SHP77 treated with DMSO at 0.1 percent for 48 hours (cell line): ENCODE measurements at places on chromosomes 12 and 14.

DNA sequence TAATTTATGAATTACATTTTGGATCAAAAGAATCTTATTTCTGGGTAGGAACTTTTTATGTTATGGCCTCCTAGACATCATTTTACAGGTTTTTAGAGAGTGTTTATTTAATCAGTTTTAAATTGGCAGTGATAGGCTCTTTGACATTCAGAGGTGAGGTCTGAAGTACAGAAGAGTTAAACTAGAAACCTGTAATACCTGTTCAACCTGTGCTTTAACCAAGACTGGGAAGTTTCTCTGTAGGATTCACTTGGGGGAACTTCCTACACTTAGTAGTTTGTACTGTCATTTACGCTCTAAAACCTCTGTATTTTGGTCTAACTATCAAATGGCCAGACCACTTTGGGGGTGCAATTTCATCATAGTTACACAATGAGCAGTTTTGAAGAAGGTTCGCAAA lies 35.9 kb downstream of the PLEKHA5 start:
- no peak for DNase-seq

DNA sequence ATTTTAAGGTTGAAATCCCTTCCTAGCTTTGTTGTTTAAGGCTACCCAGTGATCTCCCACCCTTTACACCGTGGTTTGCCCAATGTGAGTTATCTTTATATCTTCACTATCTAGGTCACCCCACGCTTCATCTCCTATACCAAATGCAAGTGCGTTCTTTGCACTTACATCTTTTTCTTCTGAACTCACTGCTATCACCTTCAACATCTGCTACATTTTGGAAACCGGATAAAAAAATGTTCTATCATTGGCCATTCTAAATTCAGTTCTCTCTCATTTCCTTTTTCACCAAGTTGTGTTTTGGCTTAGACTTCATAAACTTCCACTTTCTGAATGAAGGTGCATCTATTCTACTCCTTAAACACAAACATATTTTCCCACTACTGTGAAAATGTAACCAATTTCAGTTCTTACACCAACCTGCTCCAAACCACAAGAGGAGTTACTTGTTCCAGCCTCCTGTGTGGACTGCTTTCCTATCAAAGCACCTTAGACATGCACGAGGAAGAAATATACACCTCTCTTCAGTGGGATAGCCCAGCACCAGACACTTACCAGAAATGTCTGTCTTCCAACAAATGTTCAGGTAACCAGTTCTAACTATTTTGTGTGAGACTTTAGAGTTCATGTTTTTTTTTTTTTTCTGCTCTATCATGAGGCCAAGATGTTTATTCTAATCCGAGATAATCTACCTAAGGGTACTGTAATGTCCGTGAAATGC lies 21.9 kb downstream of the CLEC9A start:
- no peak for DNase-seq

GRCh38 chr12:23703051-23703450 lies 246.4 kb downstream of the SOX5 start:
- DNase-seq: no peak

- DNase-seq: peak; percentile 1
Observed at GRCh38 chr12:6465467-6466183, 4.9 kb downstream of the VAMP1 start.

DNA sequence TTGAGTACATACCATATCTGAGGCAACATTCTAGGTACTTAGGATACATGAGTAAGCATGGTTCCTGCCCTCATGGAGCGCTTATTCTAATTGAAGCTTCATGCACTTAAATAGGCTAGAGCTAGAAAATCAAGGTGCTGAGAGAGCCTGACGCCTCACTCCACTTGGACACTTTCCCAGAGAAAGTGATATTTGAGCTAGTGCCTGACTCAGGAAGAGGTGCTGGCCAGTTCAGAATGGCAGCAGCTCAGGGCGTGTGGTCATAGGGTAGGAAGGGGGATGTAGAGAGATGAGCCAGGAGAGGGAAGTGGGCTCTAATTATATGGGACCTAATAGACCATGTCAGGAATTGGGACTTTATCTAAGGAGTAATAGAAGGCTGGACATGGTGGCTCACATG lies 33.3 kb downstream of the TULP3 start:
- no peak for DNase-seq

- DNase-seq: peak; percentile 85
Observed at GRCh38 chr14:29220566-29220965, 454.0 kb downstream of the FOXG1 start.

GRCh38 chr12:1929985-1930802 lies 11.7 kb upstream of the CACNA2D4 start:
- no peak for DNase-seq

DNA sequence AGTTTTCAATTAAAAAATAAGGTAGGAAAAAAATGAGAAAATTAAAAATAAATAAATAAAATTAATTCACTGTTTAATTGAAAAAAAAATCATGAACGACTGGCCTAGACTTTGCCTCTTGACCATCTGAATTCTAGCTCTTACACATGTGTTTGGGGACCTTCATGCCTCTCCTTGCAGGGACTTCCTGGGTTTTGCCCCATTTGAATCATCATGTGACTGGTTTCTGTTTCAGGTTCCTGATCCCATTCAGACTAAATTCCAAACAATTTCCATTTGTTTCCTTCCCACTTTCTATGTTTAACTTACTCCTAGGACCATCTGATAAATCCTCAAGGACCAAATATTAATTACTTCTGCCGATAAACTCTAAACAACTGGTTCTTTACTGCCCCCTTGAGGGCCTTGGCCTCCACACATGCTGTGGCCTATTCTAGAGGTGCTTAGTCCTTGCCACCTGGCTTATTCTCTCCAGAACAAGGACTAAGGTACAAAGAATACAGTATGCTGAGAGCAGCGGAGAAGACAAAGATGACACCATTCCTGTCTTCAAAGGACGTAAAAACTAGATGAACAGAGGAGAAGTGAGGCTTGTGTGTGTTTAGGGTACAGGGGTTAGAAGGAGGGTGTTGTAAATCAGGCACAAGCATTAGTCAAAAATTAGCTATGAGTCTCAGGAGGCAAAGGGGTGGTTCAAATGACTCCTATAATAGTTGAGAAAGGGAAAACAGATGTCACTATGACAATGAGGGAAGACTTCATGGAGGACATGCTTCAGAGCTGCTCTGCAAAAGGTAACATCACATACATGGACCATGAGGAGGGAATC lies 125.8 kb upstream of the AVPR1A start:
- peak; percentile 39 for DNase-seq

DNA sequence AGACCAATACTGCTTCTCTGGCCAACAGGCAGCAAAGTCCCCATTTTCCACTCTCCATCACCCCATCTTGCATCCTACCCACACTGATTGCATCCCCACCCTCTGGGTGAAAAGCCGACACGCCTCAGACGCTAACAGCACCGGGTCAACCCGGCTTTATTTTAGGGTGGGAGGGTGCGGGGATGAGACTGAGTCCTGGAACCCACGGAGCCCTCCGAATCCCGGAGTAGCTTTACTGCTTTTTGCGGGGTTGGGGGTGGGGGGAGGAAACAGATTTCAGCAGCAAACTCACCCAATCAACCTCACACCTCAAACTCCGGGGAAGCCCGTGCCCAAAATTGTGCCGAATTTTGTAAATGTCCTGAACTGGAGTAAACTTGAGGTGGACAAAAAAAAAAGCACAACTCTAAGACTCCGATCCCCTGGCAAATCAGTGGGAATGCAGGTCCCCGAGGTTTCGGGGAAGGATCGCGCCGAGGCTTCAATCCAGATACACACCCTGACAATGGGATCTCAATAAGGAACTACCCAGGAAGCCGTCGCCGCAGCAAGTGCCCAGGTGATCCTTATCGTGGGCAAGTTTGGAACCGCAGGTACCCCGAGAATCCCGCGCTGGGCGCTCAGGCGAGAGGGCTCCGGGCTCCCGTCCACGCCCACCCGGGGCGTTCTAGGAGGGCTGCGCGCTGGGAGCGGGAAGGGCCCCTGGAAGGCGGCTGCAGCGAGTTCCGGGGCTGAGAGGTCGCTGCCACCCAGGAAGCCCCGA lies 1.1 kb downstream of the GCH1 start:
- no peak for DNase-seq

- DNase-seq: no peak
Observed at GRCh38 chr12:68784015-68784414, 24.0 kb upstream of the MDM2 start.
